Thyroid gland (tissue), 4 donors: ENCODE measurements at places on chromosomes 7 and 10.

DNA sequence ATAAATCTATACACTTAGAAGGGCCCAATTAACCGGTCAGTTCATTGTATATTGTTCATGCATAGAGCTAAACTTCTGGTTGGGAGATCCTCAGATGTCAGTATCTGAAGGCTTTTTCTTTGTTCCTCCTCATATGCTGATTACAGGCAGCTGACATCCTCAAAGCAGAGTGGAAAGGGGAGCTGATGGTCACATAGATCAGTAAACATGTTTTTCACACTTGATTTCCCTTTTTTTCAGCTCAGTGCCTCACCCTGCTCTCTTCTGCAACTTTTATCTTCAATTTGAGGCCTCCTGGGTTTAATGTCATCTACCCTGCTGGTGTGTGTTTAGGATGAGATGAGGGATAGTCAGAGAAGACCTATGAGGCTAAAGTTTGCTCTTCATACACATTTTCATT lies 297.9 kb upstream of the FZD1 start:
- no peak for DNase-seq

- DNase-seq = no peak
These were observed 32.7 kb upstream of the PFKP start for GRCh38 chr10:3034616-3035015.

DNA sequence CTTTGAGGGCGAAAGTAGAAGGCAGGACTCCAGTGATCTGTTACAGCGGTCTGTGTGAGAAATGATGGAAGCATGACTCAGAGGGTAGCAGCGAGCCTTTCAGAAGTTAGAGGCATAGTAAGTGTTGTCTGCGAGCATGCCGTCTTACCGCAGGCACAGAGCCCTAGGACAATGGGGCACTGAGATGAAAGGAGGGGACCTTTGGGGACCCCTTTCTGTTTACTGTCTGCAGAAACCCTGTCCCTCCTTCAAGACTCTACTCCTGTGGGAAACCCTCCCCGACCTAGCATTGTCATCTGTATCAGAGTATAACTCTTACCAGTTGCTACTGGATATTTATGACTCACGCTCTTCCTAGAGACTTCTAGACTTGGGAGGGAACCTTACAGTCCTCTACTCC lies 87.2 kb upstream of the AGK start:
- DNase-seq = no peak

- DNase-seq = no peak
These were observed 2.4 kb downstream of the AMPH start for GRCh38 chr7:38628630-38629385.

DNA sequence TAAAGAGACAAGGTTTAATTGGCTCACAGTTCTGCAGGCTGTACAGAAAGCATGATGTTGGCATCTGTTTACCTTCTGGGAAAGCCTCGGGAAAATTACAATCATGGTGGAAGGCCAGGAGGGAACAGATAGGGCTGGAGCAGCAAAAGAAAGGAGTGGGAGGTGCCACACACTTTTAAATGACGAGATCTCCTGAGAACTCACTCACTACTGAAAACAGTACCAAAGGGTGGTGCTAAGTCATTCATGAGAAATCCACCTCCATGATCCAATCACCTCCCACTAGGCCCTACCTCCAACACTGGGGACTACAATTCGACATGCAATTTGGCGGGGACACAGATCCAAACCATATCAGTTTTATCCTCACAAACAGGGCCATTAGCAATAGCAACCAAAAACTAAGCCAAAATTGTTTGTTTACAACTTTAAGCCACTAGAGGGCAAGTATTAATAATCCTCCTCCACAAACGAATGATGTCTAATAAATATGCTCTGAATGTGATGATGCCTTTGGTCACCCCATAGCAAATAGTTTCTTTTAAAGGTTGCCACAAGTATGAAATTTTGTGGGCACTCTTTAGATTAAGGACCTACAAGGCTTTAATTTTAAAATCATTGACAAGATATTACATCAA lies 129.2 kb upstream of the NRBF2 start:
- no peak for DNase-seq

- no peak for DNase-seq
These were observed 50.5 kb upstream of the COL13A1 start for GRCh38 chr10:69751214-69751613.

GRCh38 chr7:117837841-117838240 lies 35.4 kb downstream of the CTTNBP2 start:
- DNase-seq = no peak

DNA sequence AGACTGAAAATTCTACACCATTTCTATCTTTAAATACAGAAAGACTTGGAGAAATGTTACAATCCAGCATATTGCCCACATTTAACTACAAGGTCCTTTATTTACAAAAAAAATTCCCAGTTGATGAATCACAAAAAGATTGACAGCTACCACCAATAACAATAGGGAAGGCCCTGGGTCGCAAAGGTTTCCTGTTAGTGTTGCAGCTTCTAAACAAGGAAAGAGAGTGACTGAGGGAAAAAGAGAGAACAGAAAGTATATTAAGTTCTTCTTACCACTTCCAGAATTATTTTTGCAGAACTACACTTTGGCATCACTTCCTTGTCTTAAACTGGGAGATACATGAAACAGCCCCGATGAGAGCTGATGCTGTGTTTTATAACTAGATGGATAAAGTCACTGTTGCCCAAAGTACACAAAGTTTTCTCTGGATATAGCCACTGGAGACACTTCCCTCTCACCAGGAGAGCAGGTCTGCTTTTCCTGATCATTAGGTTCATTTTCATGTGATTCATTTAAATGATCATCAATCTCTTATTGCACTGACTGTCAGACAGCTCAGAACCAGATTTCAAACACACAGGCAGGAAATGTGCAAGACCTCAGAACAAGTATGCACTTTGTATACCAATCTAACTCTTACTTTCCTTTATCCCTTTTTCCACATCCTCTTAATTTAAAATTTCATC lies 57.0 kb downstream of the SHTN1 start:
- DNase-seq = no peak

GRCh38 chr10:89301232-89301631 lies 614 bp upstream of the IFIT2 start:
- DNase-seq = no peak

DNA sequence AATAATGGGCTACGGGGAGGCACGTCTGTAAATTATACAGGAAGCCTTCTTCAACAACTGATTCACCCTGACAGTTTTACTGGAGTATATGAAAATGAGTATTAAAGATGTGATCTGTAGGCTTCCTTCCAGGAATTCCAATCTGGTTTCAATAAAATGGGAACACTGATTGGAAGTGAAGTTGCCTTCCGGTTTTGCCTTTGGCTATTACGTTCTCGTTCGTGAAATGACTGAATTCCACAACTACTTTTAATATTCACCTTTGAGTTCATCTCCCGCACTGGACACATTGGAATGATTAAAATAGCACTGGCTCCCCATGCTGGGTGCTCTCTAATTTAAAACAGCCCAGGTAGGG lies 350.1 kb upstream of the MKI67 start:
- DNase-seq = no peak

- no peak for DNase-seq
These were observed 68.9 kb upstream of the FOXK1 start for GRCh38 chr7:4612939-4613841.

DNA sequence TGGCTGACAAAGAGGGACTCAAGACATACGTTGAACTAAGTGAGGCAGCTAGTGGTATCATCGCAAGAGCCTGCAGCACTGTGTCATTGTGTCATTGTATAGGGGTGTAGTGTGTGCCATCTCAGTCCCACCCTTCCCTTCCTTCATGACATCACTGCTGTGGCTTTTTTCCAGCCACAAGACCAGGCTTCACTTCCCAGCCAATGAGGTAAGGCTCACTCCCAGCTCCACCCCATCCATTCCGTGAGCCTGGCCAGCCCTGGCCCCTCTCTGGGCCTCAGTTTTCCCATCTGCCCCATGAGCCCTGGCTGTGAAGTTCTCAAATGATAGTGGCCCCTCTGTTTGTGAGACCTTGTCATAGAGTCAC lies 134.3 kb upstream of the ZMIZ1 start:
- DNase-seq = no peak

DNA sequence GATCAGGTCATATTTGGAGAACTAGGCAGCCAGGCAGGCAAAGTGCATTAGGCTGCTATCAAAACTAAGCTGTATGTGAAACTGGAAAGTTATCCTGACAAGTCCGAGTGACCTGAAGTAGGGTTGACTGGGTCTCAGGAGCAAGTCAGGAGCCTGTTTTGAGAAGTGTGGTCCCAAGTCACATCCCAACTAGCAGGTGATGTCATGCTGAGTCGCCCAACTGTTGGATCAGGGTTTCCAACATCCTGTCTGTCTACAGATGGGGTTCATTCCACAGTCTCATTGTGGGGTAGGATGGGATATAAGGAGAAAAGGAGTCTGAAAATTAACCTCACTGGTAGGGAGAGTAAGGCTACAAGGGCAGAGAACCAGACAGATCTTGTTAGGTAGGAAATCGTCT lies 27.0 kb downstream of the SLC26A4 start:
- peak; percentile 35 for DNase-seq

GRCh38 chr7:1700536-1701333 lies 30.7 kb downstream of the ELFN1 start:
- DNase-seq = no peak

- DNase-seq = no peak
These were observed 699.3 kb downstream of the INHBA start for GRCh38 chr7:41003611-41003940.

DNA sequence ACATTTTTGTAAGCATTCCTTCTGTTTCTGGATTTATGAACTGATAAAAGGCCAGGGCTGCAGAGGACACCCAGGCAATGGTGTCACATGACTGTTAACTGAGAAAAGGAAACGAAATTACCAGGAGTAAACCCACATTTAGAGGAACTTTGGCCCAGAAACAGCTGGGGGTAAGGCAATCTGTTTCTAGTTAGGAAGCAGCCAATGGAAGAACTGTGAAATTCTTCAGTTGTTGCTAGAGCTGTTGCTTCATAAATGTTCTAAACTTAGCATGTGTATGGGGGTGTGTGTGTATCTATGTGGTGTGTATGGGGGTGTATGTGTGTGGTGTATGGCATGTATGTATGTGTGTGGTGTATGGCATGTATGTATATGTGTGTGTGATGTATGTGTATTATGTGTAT lies 11.8 kb upstream of the PDCD4 start:
- no peak for DNase-seq

GRCh38 chr7:119514326-119514725 lies 758.6 kb upstream of the KCND2 start:
- DNase-seq = no peak
